ENCODE measurements at places on chromosomes 2 and 18.

DNA sequence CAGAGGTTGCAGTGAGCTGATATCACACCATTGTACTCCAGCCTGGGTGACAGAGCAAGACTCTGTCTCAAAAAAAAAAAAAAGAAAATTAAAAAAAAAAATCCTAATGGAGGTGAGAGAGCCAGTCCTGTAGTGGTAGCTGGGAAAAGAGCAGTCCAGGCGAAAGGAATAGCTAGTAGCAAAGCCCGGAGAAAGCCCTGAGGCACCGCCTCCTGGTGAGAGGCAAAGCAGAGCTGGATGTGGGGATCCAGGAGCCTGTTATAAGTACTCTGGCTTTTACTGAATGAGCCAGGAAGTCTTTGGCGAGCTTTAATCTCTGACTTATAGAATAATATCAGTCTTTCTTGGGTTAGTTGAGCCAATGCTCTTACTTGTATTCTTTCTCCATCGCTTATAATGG is 6.6 kb upstream of the KLHL23 start:
- no peak for DNase-seq

DNA sequence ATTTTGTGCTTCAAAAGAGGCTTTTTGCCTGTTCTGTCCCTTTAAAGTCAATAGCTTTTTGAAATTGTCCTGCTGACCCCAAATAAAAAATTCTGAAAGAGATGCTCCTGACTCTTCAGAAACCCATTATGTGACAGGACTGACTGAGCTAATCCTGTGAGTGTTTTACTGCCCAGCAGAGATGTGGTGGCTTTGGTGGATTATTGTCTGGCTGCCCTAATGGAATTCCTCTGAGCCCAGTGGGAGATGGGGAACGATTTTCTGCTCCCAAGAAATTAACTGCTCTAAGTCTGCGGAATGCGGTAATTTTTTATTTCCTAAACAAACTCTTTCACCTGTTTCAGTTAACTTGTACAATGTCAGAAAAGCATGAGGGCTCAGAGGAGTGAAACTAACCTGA is 258.2 kb downstream of the IKZF2 start:
- DNase-seq = no peak

DNA sequence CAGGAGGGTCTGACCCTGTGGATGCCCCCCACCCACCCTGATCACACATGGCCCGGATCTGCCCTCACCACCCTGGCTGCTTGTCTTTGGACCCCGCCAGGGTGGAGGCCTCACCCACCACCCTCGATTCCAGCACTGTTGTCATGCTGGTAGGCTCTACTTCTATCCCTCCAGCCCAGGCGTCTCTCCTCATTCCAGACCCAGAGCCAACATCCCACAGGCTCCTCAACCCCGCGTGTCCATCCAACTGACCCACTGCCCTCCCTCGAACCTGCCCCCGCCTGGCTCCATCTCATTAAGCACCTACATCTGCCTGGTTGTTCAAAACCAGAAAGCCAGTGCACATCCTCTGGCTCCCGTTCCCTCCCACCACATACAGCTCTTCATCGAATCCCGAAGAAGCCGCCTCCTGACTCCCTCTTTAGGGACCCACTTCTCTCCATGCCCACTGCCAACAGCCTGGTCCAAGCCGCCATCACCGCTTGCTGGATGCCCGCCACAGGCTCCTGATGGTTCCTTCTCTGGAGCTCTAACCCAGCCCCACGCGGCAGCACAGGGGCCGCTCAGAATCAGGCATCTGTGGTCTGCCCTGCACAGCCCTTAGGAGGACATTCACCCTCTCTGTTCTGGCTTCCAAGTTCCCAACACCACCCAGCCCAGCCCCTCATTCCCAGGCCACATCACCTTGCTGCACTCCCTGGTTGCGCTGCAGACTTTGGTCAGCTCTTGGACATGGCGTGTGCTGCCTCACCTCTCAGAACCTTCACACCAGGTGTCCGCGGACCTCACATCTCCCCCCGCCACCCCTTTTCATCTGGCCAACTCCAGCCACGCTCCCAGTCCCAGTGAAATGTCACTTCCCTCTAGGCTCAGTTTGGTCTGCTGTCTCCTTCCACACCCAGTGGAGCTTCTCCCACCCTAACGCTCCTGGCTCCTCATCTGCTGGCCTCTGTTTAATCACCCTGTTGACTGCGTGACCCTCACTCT is 43.0 kb downstream of the EMX1 start:
- DNase-seq = no peak

DNA sequence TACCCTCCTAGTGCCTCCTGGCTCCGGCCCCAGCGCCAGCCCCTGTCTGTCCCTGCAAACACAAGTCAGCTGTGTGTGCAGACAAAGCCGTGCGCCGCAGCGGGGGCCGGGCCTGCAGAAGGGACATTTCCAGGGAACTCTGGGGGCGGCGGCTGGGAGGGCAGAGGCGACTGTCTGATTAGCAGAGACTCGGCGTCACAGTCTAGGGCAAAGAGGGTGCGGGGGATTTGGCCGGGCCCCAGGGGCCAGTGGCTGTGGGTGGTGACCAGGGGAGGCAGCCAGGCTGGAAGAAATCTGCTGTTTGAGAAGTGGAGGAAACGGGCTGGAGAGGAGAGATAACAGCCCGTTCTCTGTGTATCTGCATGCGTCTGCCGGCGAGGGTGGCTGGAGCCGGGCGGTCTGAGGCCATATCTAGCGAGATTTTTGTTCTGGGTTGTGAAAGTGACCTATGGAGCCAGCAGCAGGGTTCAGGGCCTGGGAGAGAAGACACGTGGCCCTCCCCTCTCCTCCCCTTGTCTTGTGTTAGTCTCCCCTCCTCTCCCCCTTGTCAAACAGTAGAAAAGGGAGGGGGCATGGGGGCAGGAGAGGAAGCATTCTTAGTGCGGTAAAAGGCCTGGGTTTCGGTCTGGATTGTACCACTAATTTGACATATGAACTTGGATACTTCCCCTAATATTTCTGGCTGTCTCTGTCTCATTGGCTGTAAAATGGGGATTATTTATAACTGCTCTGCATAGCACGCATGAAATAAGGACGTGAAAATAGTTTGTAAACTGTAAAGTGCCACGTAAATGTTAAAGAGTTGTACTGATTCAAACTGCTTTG is 169.4 kb downstream of the SMAD7 start:
- DNase-seq = no peak

DNA sequence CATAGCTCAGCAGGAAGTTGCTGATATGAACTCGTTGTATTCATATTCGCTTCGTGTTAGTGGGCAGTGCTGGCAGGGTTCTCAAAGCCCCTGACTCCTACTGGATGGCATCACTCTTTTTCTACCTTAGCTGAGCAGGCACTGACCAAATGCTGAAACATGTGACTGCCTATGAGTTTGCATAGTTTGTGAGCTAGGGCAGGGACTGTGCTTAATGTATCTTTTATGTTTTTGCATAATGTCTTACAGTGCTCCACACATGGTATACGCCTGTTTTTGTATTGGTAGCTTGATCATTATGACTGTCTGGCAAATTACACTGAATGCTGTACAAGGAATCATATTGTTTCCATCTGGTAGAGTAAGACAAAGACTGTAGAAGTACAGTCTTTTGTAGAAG is 305.3 kb downstream of the PARD3B start:
- no peak for DNase-seq

- no peak for DNase-seq
These were observed 43.1 kb downstream of the EDAR start for GRCh38 chr2:108945969-108946368.

DNA sequence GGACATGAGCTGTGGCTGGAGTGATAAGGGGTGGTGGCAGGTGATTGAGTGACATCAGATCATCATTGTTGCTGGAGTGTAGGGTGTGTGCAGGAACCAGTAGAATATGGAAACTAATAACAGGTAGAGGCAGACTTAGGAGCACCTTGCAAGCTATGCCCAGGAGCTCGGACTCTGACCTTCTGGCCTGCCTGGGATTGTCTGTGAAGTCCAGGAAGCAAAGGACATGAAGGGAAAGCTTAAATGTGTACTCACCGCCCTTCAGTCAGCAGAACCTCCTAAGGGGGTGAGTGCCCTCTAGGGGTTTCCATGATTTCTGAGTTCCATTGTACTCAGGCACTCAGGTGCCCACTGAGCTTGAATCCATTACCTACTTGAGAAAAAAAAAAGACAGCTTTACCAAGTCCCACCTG is 104.2 kb downstream of the CRIM1 start:
- DNase-seq = no peak
